Activated B cell treated with CpG ODN at 0.5 μM for 24 hours (primary cell): ENCODE measurements at places on chromosomes 5 and 9. TPM values are rescaled to one million over a fixed set of nuclear protein-coding genes. Genes with fewer than 3 reads are reported as not detected.

The TGFBI gene
- 1.1 and 1.3 TPM in 2 replicates for total RNA-seq

The SOX30 gene
- total RNA-seq, result 0.37 and 0.47 TPM in 2 replicates

The PFN3 gene
- not detected in 2 replicates for total RNA-seq

The SLC1A1 gene
- total RNA-seq, result 1.4 and 2.0 TPM in 2 replicates

The SLC46A2 gene
- total RNA-seq, result not detected in 2 replicates

The INSL4 gene
- not detected in 2 replicates for total RNA-seq

The PCDHA7 gene
- total RNA-seq, result not detected in 2 replicates

The OR13C2 gene
- total RNA-seq, result not detected in 2 replicates

The IFNA13 gene
- not detected in 2 replicates for total RNA-seq

The TAS2R1 gene
- not detected in 2 replicates for total RNA-seq

The PLAC8L1 gene
- total RNA-seq, result 0.37 and 0.78 TPM in 2 replicates

The SEMA6A gene
- 0.20 TPM in 2 replicates for total RNA-seq

The TNFAIP8 gene
- total RNA-seq, result 135 and 149 TPM in 2 replicates

The CCDC192 gene
- not detected in 2 replicates for total RNA-seq

The PDZD2 gene
- 0.12 and 0.38 TPM in 2 replicates for total RNA-seq

The PCDHGB6 gene
- total RNA-seq, result 1.2 and 1.6 TPM in 2 replicates

The FCHSD1 gene
- total RNA-seq, result 63.2 and 79.5 TPM in 2 replicates

The CDH18 gene
- total RNA-seq, result not detected in 2 replicates
